ENCODE measurements at places on chromosomes 5 and 9.
A peak's percentile ranks its signal among the peaks of the same experiment; 100 is the strongest.

GRCh38 chr9:98396656-98397055 is 141.2 kb upstream of the TBC1D2 start:
- H3K27me3 ChIP-seq, result peaks cover 68% of the 10 kb centered on the region
- H3K27ac ChIP-seq, result no peak overlapping the region
- H3K4me1 ChIP-seq, result peaks cover 5% of the 10 kb centered on the region

GRCh38 chr5:94423411-94423810 is 195.0 kb downstream of the KIAA0825 start:
- no peak overlapping the region for H3K27ac ChIP-seq
- no peaks in the 10 kb centered on the region for H3K36me3 ChIP-seq
- DNase-seq, result no peak

- DNase-seq, result peak; percentile 50
- H3K4me3 ChIP-seq, result peak overlapping the region; percentile 100
- peaks cover 36% of the 10 kb centered on the region for H3K4me1 ChIP-seq
- H3K27ac ChIP-seq, result peak overlapping the region; percentile 92
- H3K27me3 ChIP-seq, result no peaks in the 10 kb centered on the region
Observed at GRCh38 chr9:2016408-2017330, 1.5 kb downstream of the SMARCA2 start.

DNA sequence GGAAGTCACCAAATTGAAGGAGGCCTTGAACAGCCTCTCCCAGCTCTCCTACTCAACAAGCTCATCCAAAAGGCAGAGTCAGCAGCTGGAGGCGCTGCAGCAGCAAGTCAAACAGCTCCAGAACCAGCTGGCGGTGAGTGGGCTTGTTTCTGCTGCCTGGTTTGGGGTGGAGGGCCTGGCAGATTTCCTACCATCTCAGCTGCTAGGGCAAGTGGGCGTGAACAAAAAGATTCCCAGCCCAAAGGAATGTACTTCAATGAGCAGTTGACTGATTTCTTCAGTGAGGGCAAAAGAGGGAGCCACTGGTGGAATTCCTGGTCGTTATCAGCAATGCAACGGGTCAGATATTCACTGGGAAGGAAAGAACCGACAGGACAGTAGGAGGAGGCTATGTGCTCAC is 12.6 kb upstream of the TTC23L start:
- no peak for DNase-seq
- no peak overlapping the region for H3K27ac ChIP-seq
- H3K36me3 ChIP-seq, result peaks cover 3% of the 10 kb centered on the region
- H3K27me3 ChIP-seq, result no peaks in the 10 kb centered on the region
- no peaks in the 10 kb centered on the region for H3K4me1 ChIP-seq

GRCh38 chr9:90433398-90433941 is 209.2 kb downstream of the DIRAS2 start:
- H3K27me3 ChIP-seq, result no peaks in the 10 kb centered on the region
- DNase-seq, result no peak
- no peak overlapping the region for H3K27ac ChIP-seq
- no peaks in the 10 kb centered on the region for H3K36me3 ChIP-seq
